Panc1 (cell line): ENCODE measurements at places on chromosomes 1 and 21.

DNA sequence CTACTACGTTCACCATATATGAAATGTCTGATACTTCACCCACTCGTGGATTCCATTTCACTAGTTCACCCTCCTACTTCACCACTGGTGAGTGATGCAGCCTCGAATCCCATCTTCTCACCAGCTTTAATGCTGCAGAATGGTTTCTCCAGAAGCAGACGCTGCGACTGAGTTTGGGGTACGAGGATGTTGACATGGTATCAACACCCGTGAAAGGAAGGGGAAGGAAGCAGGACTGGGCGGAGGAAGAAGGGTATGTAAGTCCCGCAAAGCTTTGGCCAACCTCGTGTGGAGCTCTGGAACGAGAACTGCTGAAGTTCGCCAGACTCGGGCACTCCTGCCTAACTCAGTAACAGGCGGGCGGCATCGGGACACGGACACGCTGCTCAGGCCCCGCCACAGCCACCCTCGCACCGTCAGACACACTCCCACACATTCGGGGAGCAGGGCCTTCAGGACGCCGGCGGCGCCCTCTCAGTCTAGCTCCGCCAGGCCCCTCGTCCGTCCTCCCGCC, 833 bp upstream of the DIP2A start:
- no peak for DNase-seq

DNA sequence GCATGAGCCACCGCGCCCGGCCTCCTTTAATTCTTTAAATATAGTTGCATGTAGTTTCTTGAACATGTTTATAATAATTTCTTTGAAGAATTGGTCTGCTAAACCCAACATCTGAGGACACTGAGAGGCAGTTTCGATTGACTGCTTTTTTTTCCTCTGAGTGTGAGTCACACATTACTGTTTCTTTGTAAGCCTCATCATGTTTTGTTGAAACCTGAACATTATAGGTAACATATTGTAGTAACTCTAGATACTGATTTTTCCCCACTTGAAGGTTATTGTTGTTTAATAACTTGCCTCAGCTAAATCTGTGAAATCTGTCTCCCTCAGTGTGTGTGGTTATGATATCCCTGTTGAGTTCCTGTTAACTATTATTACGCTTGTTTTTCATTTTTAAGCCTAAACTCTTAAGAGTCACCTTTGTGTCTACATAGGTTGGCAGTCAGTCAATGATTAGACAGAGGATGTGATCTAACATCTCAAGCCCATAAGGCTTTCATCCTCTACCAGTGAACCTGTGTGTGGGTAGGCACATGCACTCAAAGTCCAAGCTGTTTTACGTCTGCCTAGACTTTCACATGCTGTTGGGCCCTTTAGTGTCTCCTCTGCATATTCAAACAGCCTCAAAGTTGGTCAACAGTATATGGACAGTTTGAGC, 155.5 kb downstream of the KCNH1 start:
- no peak for DNase-seq

DNA sequence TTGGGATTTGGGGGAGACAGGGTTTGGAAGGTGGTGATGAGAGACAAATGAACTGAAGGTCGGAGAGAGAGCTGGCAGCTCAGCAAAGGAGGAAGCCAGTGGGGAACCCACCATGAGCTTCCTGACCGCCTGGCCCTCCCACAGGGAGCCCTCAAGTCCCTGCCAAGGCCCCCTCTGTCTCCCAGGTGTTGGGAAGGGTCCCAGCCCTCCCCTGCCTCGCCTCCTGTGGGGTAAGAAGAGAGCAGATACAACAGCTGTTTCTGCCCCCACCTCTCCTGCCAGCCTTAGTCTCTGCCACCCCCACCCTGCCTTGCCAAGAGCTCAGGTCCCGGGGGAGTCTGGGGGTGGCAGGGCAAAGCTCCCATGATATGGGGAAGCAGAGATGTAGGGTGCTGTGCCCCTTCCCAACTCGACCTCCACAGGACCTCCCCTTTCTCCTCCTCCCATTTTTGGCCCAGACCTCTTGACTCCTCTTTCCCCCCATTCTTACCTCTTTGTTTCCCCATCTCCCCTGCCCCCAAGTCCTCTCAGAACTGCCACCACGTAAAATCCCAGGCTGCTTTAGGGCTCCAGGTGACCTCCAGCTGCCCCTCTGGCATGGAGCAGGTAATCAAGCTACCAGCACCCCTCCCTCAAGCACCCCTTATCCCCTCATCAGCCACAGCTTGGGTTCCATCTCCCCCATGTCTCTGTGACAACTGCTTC, 556 bp downstream of the S100A1 start:
- no peak for DNase-seq

GRCh38 chr1:50929376-50929958, 30.6 kb downstream of the FAF1 start:
- DNase-seq = peak; percentile 10

GRCh38 chr1:211192227-211192626, 58.3 kb upstream of the KCNH1 start:
- no peak for DNase-seq

DNA sequence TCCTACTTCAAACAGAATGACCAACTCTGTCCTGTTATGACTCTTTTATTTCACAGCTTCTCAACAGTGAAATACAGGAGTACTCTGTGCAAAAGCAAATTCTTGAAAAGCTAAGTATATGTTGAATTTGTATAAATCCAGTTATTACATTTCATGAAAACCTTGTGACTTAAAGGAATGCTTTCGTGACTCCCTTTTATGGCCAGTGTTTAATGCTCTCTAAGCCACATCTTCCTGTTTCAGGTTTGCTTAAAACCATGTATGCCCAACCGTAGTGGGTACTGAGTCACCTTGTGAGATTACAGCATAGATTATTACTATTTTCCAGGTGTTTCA, 40.2 kb upstream of the KIF1B start:
- no peak for DNase-seq

- no peak for DNase-seq
These were observed 257.0 kb upstream of the TMEM51 start for GRCh38 chr1:14896381-14897079.

GRCh38 chr1:109281680-109282496, 1.1 kb downstream of the PSRC1 start:
- no peak for DNase-seq

- no peak for DNase-seq
These were observed 160.2 kb downstream of the DENND1B start for GRCh38 chr1:197614916-197615692.

- no peak for DNase-seq
These were observed 375.3 kb downstream of the USH2A start for GRCh38 chr1:216047811-216048572.

GRCh38 chr1:5164158-5164557, 509.7 kb downstream of the AJAP1 start:
- no peak for DNase-seq

GRCh38 chr1:41878495-41878894, 40.2 kb downstream of the HIVEP3 start:
- DNase-seq = no peak

- no peak for DNase-seq
These were observed 30.4 kb downstream of the SLC30A10 start for GRCh38 chr1:219897914-219898313.

DNA sequence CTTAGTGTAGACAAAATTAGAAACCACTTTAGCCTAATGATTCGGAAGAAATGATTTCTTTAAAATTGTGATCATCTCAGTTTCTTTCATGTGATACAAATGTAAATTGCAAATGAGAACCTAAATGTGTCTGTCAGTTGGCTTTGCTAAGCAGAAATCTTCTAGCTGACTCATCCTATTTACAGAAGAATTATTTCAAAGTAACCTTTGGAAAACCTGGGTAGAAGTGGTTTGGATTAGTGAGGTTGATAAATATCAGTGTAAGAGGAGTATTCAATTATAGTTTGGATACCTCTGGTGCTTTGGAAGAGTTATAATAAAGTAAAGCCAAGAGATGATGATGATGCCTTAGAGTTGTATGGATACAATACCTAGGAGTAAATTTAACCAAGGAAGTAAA, 37.4 kb downstream of the CC2D1B start:
- no peak for DNase-seq

DNA sequence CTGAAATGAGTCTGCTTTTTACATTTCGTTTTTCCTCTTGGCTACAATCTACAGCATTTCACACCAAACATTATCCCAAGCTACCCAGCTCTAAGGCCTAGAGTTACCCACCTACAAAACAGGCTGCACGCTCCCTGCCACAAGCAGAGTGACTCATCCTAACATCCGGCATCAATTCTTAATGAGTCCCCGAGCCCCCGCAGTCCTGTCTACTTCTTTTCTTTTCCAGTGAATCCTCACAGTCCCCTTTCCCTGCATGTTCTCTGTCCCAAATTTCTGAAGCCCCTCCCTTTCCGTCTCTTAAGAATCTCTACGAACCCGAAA, 650 bp downstream of the PCNX2 start:
- DNase-seq = no peak

GRCh38 chr1:14689996-14690615, 91.6 kb downstream of the KAZN start:
- no peak for DNase-seq

- DNase-seq = no peak
These were observed 557.2 kb upstream of the BEND5 start for GRCh38 chr1:49333906-49334305.

DNA sequence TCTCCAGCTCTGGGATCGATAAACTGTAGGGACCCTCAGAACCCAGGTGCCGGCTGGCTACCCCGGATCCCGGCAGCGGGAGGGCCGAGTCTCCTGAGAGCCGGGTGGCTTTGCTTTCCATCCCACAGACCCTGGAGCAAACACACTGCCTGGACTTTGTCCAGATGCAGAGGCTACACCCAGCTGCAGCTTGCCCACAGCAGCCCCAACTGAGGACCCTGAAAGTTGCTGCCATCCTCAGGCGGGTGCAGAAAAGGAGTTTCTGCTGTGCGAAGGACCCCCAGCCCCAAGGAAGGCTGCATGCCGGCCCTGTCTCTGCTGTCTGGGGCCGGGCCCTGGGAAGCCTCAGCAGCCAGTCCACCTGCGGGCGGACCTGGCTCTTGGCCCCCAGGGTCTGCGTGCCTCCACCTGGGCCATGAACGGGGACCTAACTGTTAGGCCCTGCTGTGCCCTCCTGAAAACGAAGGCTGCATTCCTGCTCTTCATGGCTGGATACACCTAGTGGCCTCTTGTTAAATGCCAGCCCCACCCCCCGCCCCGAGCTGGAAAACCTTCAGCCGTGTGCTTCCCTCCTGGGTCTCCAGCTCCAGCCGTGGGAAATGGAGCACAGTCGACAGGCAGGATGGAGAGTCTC, 97.5 kb upstream of the ARHGEF16 start:
- DNase-seq = no peak

GRCh38 chr1:116875391-116875790, 34.3 kb upstream of the PTGFRN start:
- DNase-seq = no peak

- DNase-seq = no peak
These were observed 65.9 kb downstream of the PIK3CD start for GRCh38 chr1:9717193-9718005.

GRCh38 chr1:101444381-101444780, 207.6 kb downstream of the S1PR1 start:
- DNase-seq = no peak

GRCh38 chr1:231818337-231818736, 191.7 kb downstream of the DISC1 start:
- no peak for DNase-seq

GRCh38 chr1:96498744-96499340, 222.7 kb upstream of the PTBP2 start:
- no peak for DNase-seq

GRCh38 chr1:40973912-40974311, 5.6 kb upstream of the CTPS1 start:
- no peak for DNase-seq

GRCh38 chr1:197073978-197074377, 6.9 kb upstream of the F13B start:
- DNase-seq = no peak
